Brain pericyte (primary cell): ENCODE measurements at places on chromosomes 6 and 20.

DNA sequence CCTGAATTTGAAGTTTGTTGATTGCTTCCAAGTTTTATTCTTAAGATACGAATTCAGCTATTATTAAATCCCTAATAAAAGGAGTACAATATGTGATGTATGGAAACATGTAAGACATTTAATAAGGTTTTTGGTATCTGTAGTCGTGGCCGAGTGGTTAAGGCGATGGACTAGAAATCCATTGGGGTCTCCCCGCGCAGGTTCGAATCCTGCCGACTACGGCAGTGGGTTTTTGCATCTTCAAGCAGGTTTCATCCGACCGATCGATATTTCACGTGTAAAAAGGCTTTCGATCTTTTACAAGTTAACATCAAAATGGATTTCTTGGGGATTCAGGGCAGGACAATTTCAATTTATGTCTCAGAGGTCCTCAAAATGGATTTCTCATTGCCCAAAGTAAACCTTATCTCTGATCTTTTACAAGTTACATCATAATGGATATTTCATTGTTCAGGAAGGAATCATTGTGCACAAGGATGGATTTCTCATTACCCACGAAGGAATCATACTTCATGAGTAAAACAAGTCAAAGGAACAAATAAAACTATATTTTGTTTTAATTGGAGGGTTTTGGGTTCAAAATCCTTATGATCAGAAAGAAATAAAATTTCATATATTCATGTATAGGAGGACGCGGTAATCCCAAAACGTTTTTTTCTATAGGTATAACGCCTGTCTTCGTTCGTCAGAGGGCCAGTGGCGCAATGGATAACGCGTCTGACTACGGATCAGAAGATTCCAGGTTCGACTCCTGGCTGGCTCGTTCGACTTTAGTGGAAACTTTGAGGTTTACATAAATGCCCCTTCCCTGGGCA is 37.3 kb upstream of the BTN3A2 start:
- no peak for DNase-seq

- no peak for DNase-seq
Measured at GRCh38 chr6:124924333-124924759, 37.9 kb upstream of the RNF217 start.

- no peak for DNase-seq
Measured at GRCh38 chr20:50396623-50397022, 113.6 kb upstream of the PTPN1 start.

DNA sequence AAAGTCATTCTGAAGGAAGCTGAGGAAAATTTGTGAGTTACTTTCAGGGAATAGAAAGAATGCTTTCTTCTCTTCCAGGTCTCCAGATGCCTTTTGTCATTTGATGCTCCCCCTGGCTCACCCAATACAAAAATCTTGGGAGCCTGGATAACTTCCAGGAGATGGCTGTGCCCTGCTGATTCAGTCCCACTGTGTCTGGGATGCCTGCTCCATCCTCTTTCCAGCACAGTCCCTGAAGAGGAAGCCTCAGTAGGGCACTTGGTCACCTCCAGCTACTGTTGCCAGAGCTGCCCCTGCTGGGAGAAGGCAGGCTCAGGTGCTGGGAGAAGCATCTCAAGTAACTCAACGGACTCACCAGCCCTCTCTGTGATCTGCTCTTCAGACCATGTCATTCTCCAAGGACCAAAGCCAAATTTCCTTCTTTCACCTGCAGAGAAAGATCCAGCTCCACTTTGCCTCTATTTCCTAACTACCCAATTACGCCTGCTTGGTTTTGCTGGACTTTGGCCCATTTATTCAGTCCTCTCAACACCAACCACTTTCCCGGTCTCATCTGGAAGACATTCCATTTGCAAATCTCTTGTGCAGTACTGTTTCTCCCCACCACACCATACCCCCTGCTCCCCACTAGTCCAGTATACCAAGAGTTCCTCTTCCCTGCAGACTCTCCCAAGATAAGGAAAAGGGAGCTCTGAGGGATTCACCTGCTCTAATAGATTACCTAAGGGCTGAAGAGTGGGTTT is 53.3 kb downstream of the SLC23A2 start:
- no peak for DNase-seq

DNA sequence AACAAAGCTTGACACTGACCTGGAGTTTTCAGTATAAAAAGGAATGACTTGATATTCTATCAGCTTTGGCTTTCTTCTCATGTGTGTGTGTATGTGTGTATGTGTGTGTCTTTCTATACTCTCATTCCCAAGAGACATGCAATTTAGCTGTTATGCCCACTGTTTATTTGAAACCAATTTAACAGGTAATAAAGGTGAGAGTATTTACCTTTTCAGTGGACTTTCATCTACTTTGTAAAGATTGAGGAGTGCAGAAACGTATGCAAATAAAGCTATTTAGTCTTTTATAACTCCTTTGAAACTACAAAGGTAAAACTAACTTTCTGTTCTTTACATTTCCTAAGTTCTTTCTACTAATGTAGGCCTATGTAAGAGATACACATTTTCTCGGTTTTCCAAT is 103.5 kb upstream of the HS3ST5 start:
- DNase-seq = no peak
